ENCODE measurements at places on chromosomes 2 and 18.

GRCh38 chr2:217803653-217803960, 199.2 kb downstream of the TNS1 start:
- no peak for DNase-seq

GRCh38 chr18:59061914-59062642, 77.6 kb upstream of the SEC11C start:
- no peak for DNase-seq

DNA sequence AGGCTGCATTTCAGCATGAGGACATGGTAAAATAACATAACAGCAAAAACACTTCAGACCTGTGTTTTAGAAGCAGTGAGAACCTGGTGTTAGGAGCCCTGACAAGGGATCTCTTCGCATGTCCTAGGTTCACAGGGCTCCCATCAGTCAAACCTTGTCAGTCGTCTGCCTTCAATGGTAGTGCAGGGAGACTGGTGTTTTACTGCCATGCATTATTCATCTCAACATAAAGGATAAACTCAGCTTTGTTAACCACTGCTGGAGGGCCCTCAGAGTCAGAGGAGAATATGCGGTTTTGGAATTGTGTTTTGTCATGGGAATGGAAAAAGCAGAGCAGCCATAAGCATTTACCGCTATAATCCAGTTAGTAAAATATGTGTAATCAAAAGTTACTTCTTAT, 275.9 kb upstream of the GCFC2 start:
- no peak for DNase-seq

DNA sequence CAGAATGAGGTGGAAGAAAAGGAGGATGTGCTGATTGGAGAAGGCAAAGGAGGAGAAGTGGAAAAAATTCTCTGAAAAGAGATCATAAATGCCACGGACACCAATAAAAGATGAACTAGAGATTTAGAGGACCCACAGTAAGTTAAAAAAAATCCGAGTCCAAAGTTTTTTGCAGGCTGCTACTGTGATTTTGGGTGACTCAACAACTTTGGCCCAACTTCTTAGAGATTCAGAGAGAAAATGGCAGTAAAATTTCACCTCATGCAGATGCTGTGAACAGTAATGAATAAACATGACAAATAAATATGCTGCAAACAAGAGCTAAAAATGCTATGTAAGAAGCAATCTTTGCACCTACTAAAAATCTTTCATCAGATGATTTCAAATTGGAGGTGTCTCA, 176.9 kb upstream of the SESTD1 start:
- no peak for DNase-seq

DNA sequence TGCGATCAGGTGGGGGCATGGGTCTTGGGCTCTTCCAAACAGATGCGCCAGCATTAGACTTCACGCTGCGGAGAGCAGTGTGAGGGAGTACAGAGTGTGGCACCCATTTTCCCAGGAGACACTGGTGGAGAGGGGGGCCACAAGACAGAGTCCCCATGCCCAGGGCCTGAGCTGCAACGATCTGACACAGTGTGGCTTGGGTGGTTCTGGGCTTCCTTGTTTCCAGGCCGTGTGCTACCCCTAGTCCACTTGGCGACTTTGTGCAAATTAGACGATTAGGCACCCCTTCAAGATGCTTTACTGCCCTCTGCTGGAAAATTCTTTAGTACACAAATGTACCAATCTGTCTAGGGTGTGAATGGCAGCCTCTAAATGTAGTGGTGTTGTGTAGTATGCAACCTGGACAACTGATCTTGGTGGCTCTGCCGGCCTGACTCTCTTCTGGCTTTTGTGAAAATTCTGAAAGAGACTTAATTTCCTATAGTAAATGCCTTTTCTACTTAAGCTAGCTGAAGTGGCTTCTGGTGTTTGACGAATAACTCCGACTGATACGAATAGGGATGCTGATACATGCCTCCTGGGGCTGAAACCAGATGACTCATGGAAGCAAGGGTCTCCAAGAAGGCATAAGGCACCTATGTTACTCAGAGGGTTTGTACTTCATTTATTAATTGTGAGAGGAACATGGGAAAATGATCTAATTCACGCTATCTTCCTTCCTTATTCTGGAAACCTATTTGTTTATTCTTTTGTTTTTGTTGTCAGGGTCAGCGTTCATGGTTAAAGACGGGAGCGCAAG, 92.3 kb upstream of the SMAD2 start:
- DNase-seq, result peak; percentile 84

DNA sequence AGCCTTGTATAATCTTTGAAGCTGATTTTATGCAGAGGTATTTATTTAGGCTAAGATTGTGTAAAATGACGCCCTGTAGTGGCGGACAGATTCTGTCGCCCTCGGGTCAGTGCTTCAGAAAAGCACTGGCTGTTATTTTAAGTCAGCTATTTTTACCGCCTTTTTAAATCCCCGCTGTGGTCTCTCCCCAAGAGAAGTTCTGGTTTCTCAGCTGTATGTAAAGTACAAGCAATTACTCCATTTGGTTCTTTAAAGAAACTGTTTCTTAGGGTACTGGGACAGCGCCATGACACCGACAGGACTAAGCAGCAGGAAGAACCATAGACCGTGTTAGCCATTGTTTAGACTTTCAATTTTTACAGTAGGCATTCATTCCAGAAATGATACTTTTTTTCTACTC, 65.0 kb downstream of the UGGT1 start:
- DNase-seq, result no peak

All from inflammatory macrophage treated with lipopolysaccharide for 4 hours (primary cell).